ENCODE measurements at places on chromosomes 5 and 9.

- DNase-seq, result no peak
Observed at GRCh38 chr5:93331863-93332262, 249.2 kb downstream of the NR2F1-AS1 start.

- no peak for DNase-seq
Observed at GRCh38 chr5:73119451-73120157, 771 bp upstream of the TMEM171 start.

DNA sequence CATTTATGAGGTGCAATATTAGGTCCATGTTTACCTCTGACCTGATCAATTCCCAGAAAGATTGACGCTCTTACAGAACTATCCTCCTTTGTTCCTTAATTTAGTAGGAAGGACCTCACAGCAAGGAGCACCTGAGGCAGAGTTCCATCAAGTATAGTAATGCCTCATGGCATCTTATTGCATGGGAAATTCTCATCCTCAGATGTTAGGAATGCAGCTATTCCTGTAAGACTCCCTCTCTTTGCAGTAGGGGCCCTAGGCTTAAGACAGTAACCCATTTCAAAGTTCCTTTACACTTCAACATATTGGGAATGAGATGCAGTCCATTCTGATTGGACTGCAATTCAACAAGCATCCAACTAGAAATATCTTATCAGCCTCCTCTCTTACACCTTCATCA is 69.8 kb downstream of the SLCO4C1 start:
- DNase-seq, result no peak

DNA sequence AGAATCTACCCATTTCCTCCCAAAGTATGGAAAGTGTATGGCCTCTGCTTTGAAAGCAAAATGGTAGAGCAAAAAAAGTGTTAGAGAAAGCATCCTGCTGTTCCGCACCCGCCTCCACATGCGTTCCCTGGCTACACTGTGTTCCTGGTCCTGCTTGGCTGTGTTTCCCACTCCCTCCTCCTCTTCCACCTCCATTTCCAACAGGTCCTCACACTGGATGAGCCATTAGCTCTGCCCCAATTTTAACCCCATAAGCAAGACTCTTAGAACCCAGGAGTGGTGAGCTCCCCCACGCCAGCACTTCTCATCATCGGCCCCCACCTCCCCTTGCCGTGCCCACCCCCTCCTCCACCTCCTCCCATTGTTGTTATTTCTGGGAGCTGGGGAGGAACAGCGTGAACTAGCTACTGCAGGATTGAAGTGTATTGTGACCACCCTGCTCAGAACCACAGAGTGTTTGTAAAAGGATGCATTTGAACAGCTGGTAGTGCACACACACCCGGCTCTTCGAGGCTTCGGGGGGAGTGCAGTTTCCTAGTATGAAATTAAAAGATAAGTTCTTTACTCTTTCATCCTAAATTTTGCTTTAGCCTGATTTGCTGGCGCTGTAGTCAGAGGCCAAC is 120.0 kb downstream of the PDZD2 start:
- DNase-seq, result no peak

- DNase-seq, result no peak
Observed at GRCh38 chr9:122070728-122071515, 22.2 kb downstream of the TTLL11 start.

DNA sequence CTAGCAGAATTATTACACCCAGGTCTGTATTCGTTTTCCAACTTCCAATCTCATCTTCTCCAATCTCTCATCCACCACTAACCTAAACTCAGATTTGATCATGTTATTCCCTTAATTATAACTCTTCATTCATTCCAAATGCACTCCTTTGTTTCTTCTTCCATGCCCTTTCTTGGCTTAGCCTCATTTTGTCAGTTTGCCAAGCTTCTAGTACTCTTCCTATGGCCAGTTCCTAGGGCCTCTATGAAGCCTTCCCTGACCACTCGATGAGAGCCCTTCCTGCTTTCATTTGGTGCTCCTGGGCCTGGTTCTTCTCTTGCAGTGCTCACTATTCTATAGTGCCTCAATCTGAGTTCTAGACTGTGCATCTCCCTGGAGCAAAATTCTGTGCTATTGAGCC is 5.8 kb downstream of the FAM219A start:
- DNase-seq, result no peak

- no peak for DNase-seq
Observed at GRCh38 chr9:84139296-84140070, 158.9 kb downstream of the RMI1 start.

DNA sequence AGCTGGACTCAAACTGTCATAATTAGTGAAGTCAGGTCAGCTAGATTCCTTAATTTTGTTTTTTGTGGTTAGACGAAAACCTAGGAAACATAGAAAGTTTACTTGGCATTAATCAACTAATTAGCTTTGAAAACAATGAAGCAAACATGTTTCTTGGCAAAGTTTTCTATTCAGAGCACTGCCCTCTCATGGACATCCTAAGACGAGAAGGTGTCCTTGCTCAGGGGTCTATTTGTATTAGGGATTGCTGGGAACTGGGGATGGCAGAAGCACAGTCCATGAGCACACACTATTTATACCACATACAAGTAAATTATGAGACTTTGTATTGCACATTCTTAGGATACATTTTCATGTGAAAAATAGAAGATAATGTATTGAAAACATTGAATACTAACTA is 49.7 kb downstream of the POC5 start:
- no peak for DNase-seq

- no peak for DNase-seq
Observed at GRCh38 chr5:58276431-58276830, 183.5 kb downstream of the PLK2 start.

GRCh38 chr9:134841180-134841904 is 39.3 kb upstream of the FCN2 start:
- no peak for DNase-seq

DNA sequence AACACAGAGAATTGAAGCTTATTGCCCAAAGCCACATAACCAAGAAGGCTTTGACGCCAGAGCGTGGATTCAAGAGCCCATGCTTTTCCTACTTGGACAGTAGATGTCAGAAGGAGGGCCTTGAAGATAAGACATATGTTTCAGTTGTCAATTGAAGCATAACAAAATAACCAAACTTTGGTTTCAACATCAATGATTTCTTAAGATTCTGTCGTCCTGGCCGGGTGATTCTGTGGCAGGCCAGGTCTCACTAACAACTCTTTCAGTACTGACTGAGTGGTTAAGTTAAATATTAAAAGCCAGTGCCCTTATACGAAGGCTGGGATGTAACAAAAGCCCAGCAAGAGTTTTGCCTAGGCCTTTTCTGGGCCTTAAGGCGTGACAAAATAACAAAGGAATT is 94.0 kb downstream of the RCL1 start:
- DNase-seq, result no peak
